ENCODE measurements at places on chromosomes 2 and 18.

DNA sequence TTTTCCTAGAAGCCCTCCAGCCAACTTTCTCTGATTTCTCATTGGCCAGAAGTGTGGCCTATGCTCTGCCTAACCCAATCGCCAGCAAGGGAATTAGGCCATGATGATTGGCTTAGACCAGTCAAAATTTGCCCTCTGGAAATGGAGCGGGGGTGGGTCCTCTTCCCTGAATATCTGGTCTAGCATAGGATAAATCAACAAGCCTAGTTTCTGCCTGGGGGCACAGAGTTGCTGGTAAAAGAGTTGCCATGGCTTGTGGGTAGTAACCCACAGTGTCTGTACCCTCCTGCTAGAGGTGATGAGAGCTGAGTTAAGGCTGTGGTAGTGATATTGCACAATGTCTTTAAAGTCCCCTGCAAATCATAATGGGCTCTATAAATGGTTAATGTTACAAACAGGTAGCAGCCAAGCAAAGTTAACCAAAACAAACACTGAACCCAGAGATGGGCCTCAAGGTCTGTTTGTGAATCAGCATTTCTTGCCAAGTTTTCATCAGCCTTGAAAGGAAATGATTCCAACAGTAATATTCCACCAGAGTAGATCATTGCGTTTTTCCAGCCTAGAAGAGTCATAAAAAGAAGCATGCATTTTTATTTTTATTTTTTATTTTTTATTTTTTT is 19.3 kb downstream of the GALM start:
- no peak for DNase-seq

DNA sequence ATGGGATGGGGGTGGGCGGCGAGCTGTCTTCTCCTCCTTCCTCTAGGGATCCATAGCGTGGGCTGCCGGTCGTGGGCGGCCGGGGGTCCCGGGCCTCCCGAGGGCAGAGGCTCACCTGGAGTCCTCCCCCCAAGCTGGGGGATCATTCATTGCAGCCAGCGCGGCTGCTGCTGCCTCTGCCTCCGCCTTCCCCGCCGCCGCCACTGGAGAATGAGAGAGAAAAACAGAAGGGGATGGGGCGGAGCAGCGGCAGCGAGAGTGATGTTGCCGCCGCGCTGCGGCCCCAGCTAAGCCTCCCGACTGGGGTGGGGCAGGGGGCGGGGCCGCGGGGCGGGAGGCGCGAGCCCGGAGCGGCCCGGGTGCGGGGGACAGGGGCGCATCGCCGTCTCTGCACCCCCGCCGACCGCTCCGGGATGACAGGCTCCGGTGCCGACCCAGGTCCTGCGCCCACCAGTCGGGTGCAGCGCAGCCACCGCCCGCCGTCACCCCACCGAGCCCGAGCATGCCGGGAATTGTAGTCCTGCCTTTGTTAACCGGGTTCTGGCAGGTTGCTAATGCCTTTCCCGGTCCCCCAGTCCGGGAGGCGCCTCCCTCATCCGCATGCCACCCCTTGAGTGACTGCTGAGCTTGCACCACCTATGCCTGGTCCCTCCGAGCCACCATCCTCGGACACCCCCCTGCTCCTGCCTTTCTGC is at the start of gene KIF3C:
Gene KIF3C (minus strand): TSS at position 225 of the 695 bp plus-strand sequence. CDS start 580 bp downstream, outside the sequence.
- DNase-seq: peak; percentile 95

- no peak for DNase-seq
These were observed 27.3 kb downstream of the DGKD start for GRCh38 chr2:233381638-233381995.

- DNase-seq: no peak
These were observed 121.3 kb downstream of the CDC42EP3 start for GRCh38 chr2:37550190-37550589.

DNA sequence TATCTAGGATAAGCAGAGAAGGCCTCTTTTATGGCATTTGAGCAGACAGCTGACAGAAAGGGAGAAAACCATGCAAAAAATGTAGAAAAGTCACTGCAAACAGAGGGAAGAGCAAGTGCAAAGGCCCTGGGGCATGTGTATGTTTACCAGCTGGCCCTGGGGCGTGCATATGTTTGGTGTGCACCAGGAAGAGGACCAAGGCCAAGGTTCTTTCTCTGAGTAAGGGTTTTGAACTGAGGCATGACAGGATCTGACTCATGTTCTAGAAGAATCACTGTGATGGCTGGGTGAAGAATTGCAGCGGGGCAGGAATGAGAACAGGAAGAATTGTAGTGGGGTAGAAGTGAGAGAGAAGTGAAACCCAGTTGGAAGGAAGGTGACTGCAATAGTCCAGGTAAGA is 69.6 kb downstream of the STEAP3 start:
- DNase-seq: no peak

DNA sequence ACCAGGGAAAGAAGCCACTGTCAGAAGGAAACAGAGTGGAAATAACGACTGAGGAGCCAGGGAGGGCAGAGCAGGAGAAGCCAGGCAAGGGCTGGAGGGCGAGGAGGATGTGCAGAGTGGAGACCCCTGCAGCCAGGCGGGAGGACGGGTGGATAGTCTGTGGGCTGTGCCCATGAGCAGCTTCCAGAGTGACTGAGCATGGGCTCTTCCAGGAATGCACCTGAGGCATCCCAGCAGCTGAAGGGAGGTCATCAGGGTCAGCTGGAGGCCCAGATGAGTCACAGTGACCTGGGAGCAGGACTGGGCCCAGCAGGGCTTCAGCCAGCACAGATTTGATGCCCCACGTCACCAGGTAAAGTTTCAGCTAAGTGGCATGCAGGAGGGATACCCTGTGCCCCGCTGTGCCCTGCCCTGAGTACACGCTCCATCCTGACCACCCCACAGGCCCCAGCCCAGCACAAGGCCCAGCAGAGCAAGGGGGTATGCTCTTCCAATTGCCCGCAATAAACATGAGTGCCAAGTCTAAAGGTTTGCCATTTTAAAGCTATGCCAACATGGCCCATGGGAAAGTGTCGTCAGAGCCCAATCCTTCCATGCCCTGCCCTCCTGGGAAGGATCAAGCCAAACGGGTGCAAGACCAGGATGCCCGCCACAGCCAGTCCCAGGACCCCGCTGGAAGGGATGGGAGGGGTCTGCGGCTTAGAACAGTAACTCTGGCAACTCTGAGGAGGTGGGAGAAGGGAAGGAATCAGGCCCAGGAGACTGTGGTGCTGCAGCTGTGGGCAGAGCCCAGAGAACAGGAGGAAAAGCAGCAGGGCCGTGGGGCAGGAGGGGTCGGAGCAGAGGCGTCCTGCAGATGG is 85.7 kb downstream of the SEPTIN10 start:
- no peak for DNase-seq

GRCh38 chr18:4961121-4961909 is 235.7 kb downstream of the AKAIN1 start:
- no peak for DNase-seq

- DNase-seq: no peak
These were observed 35.0 kb upstream of the CYP27C1 start for GRCh38 chr2:127255146-127255545.

DNA sequence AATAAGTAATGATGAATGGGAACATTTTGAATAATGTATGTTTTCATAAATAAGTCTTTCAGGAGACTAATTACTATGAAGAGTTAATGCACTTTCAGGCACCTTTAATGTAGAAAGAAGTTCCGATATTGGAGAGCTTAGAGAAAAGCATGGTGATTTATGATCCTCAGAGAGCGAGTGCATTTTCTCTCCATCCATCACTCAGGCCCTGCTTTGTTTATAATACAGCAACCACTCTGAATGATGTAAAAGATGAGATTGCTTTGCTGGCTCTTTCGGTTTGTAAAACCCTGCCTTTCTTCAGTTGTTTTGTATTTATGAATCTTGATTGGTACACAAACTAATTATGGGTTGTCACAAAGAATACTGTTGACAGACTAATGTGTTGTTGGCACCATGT is 132.0 kb downstream of the NYAP2 start:
- DNase-seq: peak; percentile 64

GRCh38 chr18:21575656-21576055 is 24.8 kb downstream of the ESCO1 start:
- no peak for DNase-seq

GRCh38 chr2:9000442-9000841 is 3.0 kb downstream of the MBOAT2 start:
- no peak for DNase-seq

- no peak for DNase-seq
These were observed 3.6 kb upstream of the GBX2 start for GRCh38 chr2:236171680-236172254.

DNA sequence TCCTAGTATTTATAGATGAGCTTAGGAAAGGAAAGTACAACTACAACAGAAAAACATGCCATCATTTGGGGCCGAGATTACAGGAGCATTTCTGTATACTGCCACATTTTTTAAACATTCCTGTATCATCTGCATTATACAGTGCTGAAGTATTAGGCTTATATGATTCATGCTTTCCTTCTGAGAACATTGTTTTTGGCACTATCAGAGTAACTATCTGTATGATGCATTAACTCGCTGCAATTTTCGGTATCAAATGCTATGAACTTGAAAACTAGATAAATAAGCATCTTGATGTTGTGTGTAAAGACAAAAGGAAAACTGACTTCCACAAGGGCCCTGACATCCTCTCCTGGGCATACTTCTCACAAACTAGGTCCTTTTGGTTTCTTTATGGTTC is 102.0 kb downstream of the RIT2 start:
- DNase-seq: no peak

GRCh38 chr2:43848214-43848613 is 9.4 kb downstream of the ABCG8 start:
- DNase-seq: no peak

- no peak for DNase-seq
These were observed 55.4 kb downstream of the KLF7 start for GRCh38 chr2:207110310-207110709.

DNA sequence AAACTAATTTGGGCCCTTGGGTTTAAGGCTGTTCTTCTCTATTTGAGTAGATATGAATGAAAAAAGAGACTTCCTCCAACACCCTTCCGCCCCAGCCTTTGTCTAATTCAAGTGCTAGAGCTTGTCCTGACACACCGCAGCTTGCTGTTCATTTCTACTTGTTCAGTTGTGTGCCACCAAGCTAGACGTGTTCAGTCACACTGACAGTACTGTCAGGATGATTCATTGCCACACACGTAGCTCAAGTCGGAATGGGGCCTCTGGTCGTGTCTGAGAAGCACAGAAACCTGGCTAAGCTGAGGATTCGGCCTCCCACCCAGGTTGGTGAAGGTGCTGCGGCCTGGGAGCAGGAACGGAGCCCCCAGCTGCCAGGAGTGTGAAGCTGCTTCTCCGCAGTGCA is 45.6 kb upstream of the INHBB start:
- DNase-seq: no peak

DNA sequence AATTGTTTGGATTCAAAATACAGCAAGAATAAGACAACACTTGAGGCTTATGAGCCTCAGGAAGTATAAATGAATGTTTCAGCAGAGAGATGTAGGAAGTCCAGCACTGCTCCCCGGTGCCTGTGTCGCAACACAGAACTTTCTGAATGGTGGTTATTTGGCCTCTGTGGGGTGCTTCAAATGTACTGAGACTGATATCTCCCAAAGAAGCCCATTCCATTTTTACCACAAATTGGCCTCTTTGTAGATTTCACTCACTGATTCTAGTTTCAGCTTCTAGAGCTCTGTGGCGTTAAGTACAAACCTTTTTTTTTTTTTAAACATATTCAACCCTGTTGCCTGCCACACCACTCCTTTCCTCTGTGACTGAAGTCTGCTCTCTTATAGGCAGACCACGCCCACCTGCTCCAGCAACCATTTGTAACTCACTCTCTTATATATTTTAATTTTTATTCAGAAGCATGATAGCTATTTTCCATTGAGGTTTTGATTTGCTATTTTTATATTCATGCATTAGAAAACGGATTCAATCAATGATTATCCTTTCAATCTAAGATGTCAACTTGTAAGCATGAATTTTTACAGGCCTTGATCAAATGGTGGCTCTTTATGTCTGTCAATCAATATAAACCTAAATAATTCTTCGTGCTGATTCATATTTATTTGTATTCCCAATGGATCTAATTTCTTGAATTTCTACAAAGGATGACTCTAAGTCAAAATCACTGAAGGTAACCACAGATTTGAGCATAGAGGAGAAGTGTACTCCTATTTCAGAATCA is 277.1 kb upstream of the CCDC68 start:
- DNase-seq: no peak

GRCh38 chr2:172624996-172625395 is 69.1 kb downstream of the PDK1 start:
- no peak for DNase-seq

DNA sequence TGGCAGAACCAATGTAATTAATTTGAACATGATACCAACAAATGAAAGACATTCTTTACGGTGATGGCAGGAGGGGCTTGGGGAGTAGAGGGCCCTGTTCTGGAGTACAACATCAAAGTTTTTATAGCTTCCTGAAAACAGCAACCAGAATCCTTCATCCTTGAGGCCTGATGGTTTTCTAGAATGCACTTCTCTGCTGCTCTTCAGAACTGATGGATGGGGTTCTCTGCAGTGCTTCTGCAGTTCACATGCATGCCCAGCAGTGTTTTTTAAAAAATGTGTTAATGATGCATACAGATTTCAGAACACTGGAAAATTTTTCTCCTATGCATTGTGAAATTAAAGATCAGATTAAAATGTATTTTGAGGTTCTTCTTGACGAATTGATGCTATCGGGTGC is 2.5 kb downstream of the LTBP1 start:
- no peak for DNase-seq
